ENCODE measurements at places on chromosomes 2 and 18. TPM values are rescaled to one million over a fixed set of nuclear protein-coding genes. Genes with fewer than 3 reads are reported as not detected.
A peak's percentile ranks its signal among the peaks of the same experiment; 100 is the strongest.

The CIB4 gene
- not detected for total RNA-seq

The SCYGR1 gene
- not detected for total RNA-seq

The SERPINB11 gene
- not detected for total RNA-seq

The SLC4A3 gene
- total RNA-seq = 98.5 TPM

The EML4 gene
- total RNA-seq = 37.2 TPM

The SCYGR4 gene
- not detected for total RNA-seq

The COL6A3 gene
- total RNA-seq = 479 TPM

The LHCGR gene
- total RNA-seq = 2.3 TPM

The METAP1D gene
- total RNA-seq = 10.9 TPM

DNA sequence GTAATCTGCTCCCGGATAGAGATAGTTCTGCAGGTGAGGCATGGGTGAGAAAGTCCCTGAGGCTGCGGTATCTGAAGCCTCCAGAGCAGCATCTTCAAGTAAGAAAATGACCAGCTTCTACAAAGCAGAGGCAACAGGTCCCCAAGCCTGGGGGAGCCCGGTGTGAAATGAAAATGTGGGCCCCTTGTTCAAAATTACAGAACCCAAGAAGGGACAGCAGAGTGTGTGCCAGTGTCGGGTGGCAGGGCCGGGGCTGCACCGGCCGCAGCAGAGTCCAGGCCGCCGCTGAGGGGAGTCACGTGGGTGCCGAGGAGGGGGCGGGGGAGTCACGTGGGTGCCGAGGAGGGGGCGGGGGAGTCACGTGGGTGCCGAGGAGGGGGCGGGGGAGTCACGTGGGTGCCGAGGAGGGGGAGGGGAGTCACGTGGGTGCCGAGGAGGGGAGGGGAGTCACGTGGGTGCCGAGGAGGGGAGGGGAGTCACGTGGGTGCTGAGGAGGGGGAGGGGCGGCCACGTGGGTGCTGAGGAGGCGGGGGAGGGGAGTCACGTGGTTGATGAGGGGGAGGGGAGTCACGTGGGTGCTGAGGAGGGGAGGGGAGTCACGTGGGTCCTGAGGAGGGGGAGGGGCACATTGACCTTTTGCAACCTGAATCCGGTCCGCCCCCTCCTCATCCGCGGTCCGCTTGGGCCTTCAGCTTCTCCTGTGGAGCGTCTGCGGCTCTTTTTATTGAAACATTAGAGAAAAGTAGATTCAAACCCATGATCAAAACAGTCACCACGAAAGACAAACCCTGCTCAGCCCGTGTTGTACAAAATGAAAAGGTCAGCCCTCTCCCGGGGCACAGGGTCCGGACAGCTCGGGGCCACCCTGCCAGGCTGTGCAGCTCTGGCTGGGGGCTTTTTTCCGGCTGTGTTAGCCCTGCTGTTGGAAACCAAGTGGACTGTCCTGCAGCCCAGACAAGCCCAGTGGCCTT lies 10.4 kb downstream of the COLEC11 start:
- no peak overlapping the region for H3K27ac ChIP-seq
- H3K4me3 ChIP-seq = no peak overlapping the region
- H3K4me1 ChIP-seq = peaks cover 17% of the 10 kb centered on the region
- peak; percentile 29 for DNase-seq
- H3K27me3 ChIP-seq = no peaks in the 10 kb centered on the region

DNA sequence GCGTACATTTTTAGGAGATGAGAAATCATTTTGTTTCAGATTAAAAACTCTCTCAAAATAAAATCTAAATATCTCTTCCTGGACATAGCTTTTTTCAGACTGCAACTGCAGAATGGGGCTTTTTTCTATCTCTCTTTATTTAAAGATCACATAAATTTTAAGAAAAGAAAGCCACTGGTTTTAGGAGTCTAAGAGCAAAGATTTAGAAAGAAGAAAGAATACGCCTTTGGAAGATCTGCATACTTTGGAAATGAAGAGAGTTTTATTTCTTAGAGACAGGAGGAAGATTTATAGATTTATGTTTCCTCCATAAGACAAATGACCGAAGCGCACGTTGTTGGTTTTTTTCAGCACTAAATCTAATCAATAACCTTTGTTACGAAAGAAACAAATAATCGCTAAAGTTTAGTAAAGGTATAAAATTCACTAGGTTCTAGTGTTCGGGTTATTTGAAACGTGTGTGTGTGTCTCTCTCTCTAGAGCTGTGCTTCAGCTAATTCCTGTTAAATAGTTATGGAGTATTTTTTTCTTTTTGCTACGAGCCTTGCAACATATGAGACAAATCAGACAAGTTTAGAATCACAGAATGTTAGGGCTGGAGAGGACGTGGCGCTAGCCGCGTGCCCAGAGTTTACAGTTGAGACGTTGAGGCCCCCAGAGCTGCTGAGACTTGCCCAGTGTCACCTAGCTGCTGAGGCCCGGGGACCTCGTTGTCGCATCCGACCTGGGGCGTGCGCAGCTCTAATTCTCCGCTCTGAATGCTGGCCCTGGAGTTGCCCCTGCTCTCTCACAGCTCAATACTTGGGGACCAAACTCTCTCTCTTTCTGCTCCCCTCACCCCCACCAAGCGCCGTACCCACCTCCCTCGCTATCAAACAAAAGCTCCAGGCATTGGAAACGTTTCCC lies 69.9 kb downstream of the CTAGE1 start:
- DNase-seq = peak; percentile 45
- peaks cover 12% of the 10 kb centered on the region for H3K4me1 ChIP-seq
- peak overlapping the region; percentile 89 for H3K27ac ChIP-seq
- peak overlapping the region; percentile 66 for H3K4me3 ChIP-seq

DNA sequence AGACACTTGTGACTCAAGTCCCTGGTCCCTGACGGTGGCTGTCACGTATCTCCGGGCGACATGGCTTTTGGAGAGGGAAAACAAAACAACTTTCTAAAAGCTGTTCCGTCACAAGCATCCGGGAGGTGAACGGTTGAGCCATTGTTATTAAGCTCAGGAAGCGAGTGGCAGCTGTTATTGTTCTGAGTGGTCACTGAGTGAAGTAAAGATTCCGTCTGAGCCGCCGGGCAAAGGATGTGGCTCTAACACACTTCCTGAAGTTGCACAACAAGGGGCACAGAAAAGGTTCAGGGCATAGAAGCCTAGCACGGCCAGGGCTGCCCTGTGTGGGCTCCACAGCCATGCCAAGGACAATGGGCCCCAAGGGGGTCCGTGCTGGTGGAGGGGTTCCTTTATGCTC lies 24.3 kb downstream of the INPP5D start:
- no peaks in the 10 kb centered on the region for H3K27me3 ChIP-seq

- peaks cover 3% of the 10 kb centered on the region for H3K4me1 ChIP-seq
- H3K36me3 ChIP-seq = no peaks in the 10 kb centered on the region
- DNase-seq = no peak
- H3K27ac ChIP-seq = no peak overlapping the region
These were observed 13.6 kb downstream of the CDH2 start for GRCh38 chr18:28163201-28163775.

- H3K4me3 ChIP-seq = peak overlapping the region; percentile 91
- peak overlapping the region; percentile 87 for H3K27ac ChIP-seq
- peaks cover 6% of the 10 kb centered on the region for H3K4me1 ChIP-seq
- no peaks in the 10 kb centered on the region for H3K27me3 ChIP-seq
These were observed 788 bp downstream of the USP14 start for GRCh38 chr18:159037-159652.

DNA sequence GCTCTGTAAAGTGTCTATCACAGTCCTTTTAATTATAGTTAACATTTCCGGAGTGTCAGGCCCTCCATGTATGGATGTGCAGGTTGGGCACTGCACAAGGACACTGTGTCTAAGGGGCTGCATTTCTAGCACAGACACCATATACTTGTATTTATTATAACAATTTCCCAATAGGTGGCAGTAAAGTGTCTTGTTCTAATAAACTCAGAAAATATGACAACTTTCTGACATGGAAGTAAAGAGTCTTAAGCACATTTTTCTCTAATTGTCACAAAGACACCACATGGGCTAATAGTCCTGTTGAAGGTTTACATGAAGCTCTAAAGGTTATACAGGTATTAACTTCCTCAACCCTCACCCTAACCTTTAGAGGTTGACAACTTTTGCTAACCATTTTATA lies 156.6 kb downstream of the DYSF start:
- no peaks in the 10 kb centered on the region for H3K36me3 ChIP-seq
- peaks cover 3% of the 10 kb centered on the region for H3K4me1 ChIP-seq
- H3K4me3 ChIP-seq = no peak overlapping the region
- no peaks in the 10 kb centered on the region for H3K27me3 ChIP-seq

GRCh38 chr2:58769111-58769863 lies 528.2 kb upstream of the FANCL start:
- DNase-seq = no peak
- no peaks in the 10 kb centered on the region for H3K27me3 ChIP-seq
- H3K27ac ChIP-seq = no peak overlapping the region
- no peak overlapping the region for H3K4me3 ChIP-seq
- H3K4me1 ChIP-seq = no peaks in the 10 kb centered on the region

GRCh38 chr2:54803783-54804751 lies 80.6 kb downstream of the EML6 start:
- H3K27me3 ChIP-seq = no peaks in the 10 kb centered on the region
- H3K4me1 ChIP-seq = no peaks in the 10 kb centered on the region
- H3K36me3 ChIP-seq = no peaks in the 10 kb centered on the region
- no peak for DNase-seq

- no peak for DNase-seq
- H3K27me3 ChIP-seq = no peaks in the 10 kb centered on the region
- H3K36me3 ChIP-seq = no peaks in the 10 kb centered on the region
- no peak overlapping the region for H3K27ac ChIP-seq
These were observed 11.7 kb downstream of the CABLES1 start for GRCh38 chr18:23146861-23147469.

- H3K36me3 ChIP-seq = no peaks in the 10 kb centered on the region
- DNase-seq = no peak
- peaks cover 6% of the 10 kb centered on the region for H3K4me1 ChIP-seq
- no peak overlapping the region for H3K4me3 ChIP-seq
- H3K27me3 ChIP-seq = no peaks in the 10 kb centered on the region
- no peak overlapping the region for H3K27ac ChIP-seq
These were observed 213.4 kb downstream of the CDH20 start for GRCh38 chr18:61546590-61546989.

DNA sequence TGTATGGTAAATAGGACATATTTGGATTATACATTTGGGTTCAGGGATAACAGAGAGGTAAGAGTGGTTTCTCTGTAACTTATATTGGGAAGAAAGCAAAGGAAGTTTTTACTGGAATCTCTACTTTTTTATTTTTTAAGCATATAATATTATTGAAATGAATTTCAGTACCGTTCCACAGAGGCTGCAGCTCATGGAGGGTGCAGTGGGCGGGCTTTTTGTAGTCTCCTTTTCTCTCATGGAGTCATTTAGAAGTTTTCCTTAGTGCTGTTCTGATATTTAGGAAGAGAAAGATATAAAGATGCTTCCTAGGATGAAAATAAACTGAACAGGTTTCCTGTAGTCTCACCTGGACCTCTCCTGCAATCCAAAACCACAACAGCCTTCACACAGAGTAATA lies 1153.3 kb upstream of the TMEFF2 start:
- no peak for DNase-seq
- H3K27ac ChIP-seq = no peak overlapping the region
- H3K36me3 ChIP-seq = no peaks in the 10 kb centered on the region
- H3K27me3 ChIP-seq = no peaks in the 10 kb centered on the region

DNA sequence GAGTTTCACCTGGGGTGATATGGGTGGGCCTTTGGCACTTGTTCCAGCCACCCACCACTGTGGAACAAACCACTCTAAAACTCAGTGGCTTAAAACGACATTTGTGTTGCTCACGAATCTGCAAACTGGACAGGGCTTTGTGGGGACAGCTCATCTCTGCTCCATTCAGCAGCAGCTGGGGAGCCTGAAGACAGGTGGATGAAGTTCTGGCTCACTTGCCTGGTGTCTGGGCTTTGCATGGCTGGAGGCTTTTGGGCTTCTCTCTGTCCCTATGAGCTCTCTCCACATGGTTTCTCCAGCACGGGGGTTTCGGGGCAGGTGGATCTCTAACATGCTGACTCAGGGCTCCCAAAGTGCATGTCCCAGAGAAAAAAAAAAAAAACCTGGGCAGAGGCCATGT lies 93.0 kb upstream of the GLI2 start:
- H3K4me3 ChIP-seq = no peak overlapping the region
- no peaks in the 10 kb centered on the region for H3K36me3 ChIP-seq
- no peak overlapping the region for H3K27ac ChIP-seq
- no peaks in the 10 kb centered on the region for H3K27me3 ChIP-seq
- no peak for DNase-seq
- no peaks in the 10 kb centered on the region for H3K4me1 ChIP-seq

- no peak overlapping the region for H3K27ac ChIP-seq
- peaks cover 2% of the 10 kb centered on the region for H3K4me1 ChIP-seq
- H3K4me3 ChIP-seq = no peak overlapping the region
- no peaks in the 10 kb centered on the region for H3K27me3 ChIP-seq
- DNase-seq = no peak
These were observed 79.0 kb downstream of the SLC66A3 start for GRCh38 chr2:11234309-11234708.

DNA sequence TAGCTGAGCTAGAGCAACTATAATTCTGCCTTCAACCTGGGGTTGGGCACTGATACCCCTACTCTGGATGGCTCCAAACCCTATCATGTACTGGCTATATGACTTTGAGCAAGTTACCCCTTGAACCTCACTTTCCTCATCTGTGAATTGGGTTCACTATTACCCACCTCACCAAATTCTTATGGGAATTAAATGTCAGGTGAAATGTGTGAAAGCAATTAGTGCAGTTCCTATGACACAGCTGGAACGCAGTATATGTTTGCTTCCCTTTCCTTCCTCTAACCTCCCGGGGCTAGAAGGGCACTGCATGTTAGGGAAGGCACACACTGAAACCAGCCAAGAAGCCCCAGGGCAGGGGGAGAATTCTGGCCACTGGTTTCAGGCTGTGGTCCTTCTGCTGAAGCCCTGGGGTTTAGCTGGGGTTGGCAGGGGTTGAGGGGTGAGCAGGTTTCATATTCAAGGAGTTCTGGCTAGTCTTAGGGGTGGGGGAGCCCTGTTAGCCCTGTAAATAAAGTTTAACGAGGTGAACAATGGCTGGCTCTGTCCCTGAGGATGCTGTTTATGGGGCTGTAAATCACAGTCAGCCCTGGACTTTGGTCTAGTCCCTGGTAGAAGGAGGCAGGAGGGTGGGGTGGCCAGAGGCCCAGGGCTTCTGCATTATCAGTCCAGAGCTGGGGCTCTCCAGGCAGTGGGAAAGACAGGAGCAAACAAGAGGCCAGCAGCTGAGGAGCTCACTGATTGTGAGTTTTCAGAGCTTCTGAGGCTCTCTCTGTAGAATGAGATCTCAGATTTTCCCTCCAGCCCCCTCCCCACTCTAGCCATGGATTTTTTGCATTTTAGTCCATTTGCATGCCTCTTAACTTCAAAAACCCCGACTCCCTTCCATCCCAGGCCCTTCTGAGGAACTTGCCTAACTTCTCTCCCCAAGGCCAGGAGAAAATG lies 8.0 kb downstream of the PKDCC start:
- H3K27me3 ChIP-seq = no peaks in the 10 kb centered on the region
- no peaks in the 10 kb centered on the region for H3K36me3 ChIP-seq
- no peak for DNase-seq
- H3K27ac ChIP-seq = no peak overlapping the region
- H3K4me1 ChIP-seq = peaks cover 42% of the 10 kb centered on the region

All from ovary (tissue), 10 donors.